ENCODE measurements at places on chromosomes 16 and 17.
A peak's percentile ranks its signal among the peaks of the same experiment; 100 is the strongest.

DNA sequence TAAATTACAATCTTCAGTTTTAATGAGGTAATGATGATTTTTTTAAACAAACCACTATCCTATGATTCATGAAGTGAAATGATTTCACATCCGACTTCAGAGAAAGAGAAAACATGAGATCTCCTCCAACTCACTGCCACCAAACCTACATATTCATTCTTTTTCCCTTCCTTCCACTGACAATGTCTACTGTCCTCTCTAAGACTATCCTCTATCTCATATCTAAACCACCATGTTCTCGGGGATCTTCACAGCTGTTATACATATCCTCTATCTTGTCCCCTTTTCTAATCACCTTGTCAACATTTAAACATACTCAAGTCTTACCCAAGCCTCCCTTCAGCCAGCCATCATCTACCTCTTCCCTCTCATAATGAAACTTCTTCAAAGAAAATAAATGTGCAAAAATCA, 53.5 kb downstream of the SMURF2 start:
- DNase-seq, result no peak

DNA sequence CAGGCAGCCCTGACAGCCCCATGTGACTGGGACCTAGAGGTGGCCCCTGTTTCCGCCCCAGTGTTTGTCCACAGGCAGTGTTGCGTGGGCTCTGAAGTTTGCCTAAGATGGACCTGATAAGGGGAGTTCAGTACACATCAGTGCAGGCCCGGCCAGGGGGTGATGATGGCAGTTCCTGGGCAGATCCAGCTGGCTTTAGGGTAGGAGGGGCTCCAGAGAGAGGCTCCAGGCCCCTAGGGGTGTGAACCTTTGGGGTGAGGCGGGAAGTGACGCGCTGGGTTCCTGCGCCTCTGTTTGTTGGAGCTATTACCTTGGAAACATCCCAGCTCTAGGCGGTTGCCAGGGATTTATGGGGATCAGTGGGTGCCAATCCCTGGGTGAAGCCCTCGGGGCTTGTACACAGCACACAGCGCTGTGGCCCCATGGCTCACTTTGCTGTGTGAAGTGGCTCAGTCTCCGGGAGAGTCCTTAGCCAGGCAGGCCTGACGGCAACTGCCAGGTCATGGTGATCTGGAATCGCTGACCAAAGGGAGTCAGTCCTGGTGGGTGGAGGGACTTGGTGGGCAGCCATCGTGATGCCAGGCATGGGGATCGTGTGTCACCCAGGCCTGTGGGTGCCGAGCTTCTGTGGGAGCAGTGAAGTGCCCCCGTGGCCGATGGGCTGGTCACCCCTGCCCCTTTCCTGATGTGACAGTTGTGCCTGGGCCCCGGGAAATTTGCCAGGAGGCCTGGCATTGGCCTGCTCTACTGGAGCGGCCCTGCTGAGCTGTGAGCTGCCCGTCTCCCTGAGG, 146.1 kb downstream of the SEC14L1 start:
- peak; percentile 93 for DNase-seq

DNA sequence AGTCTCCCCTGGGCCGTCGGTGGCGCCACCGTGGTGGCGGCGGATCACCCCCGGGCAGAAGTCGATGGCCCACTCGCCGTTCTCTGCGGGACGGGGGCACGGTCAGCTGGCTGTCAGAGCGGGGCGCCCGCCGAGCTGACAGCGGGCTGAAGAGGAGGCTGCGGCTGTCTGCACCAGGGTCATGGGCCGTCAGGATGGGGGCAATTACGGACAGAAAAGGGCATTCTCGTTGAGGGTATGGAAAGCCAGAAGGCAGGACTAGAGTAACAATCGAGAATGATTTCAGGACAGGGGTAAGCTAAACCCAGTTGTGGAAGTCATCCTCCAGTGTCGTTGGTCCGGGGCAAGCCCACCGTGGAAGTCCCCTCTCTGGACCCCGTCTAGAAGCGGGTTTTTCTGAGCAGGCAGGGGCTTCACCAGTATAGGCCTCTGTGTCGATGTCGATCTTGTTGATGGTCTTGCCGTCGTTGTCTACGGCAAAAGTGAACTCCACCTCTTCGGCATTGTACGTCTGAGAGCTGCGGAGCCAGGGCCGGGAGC, 1.7 kb downstream of the CHRNE start:
- DNase-seq, result no peak

DNA sequence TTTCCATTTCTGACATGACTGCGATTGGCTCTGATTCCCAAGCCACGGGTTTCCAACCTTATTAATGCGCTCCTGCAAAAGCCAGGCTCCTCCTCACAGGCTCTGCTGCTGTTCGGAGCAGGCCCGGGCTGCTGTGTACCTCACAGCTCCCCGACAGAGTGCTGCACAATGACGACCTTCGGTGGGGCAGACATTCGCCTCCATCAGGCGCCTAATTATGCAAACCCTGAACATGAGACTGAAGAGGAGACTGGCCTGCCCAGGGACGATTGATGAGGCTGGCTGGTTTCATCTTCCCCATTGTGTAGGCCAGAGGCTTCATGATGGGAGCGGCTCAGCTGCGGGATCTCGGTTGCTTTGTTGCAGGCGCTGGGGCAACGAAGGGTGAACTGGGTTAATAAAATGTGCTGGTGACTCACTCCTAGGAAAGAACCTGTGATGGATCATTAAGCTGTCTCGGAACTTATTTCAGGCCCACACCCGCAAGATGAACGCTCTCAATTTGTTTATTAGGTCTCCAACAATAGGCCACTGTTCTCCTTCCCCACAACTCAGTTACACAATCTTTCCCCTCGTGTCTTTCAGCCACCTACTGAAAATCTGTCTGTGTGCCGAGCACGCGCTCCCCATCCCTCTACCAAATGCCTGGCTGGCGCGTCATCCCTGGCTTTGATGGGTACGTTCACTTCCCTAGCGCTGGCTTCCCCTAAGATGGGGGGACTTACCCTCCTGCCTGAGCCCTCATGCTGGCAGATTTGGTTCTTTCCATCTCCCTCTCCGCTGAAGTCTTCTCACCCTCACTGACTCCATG, 27.2 kb upstream of the TOB1 start:
- DNase-seq, result peak; percentile 100

DNA sequence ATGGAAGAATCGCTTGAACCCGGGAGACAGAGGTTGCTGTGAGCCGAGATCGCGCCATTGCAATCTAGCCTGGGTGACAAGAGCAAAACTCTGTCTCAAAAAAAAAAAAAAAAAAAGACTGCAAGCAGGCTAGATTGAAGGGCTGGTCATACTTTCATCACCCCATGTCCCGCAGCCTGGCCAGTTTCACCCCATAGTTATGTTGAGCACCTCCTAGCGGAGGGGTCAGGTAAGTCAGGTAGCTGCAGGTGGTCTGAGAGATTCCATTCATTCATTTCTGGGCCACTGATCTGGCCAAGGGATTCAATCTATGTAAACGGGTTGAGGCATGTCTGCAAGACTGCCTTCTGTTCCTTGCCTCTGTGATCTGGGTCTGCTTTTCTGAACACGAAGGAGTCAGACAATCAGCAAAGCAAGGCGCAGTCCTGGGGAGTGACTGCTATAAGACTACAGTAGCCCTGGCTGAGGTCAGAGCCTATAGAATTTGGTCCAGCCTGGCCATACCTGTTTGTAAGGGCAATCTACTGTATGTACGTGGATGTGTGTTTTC, 23.6 kb upstream of the BPTF start:
- DNase-seq, result no peak

DNA sequence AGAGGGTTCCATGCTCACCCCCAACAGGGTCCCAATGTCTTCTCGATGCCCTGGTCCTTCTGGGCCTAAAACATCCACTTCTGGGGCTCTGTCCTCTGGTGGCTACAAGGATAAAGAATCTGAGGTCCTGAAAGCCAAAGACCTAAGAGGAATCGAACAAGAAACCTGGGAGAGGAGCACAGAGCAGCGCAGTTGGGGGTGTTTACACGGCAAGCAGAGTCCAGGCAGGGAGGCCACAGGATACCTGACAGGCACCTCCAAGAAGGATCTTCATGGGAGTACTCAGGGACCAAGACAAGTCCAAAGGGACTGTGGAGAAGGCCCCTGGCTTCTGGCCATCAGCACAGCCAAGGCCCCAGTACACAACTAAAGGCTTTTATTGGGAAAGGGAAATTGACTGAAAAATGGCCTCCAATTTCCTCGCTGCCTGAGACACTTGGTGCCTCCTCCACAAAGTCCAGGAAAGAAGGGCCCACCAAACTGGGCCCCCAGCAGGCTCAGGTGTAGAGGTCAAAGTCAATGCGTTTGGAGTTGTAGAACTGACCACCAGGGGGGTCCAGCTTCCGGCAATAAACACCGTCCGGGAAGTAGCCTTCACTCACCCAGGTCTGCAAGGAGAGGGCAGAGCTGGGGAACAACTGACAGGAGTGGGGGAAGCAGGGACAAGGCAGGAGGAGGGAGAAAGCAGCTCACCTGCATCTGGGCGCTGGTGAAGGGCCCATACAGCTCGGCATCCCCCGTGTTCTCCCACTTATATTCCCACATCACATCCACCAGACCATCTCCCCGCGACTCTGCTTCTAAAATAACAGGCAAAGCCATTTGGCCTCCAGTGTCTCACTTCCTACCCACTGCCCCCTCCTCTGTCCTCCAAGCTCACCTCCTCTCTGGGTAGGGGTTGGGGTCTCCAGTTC, 2.4 kb downstream of the CD2BP2 start:
- no peak for DNase-seq

- DNase-seq, result no peak
Measured at GRCh38 chr16:20916942-20917341, 16.4 kb downstream of the LYRM1 start.

DNA sequence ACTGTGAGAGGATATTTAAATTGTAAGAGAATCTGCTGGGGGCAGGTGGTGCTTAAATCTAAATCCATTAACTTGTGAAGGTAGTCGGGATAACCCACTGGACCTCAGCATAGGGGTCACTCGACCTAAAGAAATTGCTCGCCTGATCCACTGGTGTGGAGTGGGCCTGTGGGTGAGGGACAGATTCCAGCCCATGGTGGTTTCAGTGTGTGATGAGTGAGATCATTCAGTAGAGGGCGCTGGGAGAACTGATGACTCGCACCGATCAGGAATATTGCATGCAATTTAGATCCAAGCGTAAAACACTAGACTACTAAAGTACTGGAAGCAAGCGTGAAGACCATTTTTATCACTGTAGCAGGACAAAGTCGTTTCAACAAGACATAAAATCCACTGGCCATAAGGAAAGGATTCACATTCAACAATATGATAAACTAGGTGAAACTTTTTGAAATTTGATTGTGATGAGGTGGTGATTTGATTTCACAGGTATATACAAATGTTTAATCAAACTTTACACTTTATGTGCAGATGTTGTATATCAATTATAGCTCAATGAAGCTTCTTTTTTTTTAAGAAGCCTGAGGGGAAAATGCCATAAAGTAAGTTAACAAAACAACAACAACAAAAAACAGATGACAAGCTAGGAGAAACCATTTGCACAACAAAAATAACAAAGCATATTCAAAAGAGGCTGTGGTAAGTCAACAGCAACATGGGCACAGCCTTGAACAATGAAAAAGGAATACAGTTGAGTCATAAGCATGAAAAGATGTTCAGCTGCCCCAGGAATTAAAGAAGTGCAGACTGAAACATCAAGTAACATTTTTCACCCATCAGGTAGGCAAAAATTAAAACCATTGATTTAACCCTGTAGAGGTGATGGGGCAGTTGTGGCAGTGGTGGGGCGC, 7.5 kb upstream of the TMEM170A start:
- DNase-seq, result peak; percentile 67

DNA sequence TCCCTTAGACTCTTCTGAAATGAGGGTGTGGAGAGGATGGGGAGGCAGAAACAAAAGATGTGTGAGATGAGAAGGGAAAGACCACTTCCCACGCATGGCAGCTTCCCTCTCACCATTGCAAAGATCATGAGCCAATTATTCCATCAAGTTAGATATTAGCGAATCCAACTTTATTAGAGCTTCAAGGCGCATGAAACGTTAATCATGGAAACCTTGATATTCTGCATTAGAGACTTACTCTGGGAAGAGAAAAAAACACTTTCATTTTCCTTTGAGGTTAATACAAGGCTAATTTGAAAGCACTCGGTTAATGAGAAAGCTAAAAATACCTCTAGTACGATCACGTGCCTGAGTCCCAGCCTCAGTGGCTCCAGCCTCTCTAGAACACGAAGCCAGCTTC, 220.6 kb upstream of the RPL38 start:
- no peak for DNase-seq

- DNase-seq, result no peak
Measured at GRCh38 chr17:76558198-76559095, 18.6 kb downstream of the PRCD start.

- no peak for DNase-seq
Measured at GRCh38 chr17:56674401-56674925, 81.0 kb downstream of the NOG start.

GRCh38 chr17:6669479-6670212, 18.1 kb downstream of the C17orf100 start:
- no peak for DNase-seq

- DNase-seq, result no peak
Measured at GRCh38 chr16:47493381-47494337, 32.5 kb downstream of the PHKB start.
